T-helper 9 cell (primary cell): ENCODE measurements at places on chromosomes 13 and 19.

GRCh38 chr19:12788682-12789097 lies 2.6 kb upstream of the JUNB start:
- DNase-seq = peak; percentile 52

- no peak for DNase-seq
These were observed 553.6 kb upstream of the ATXN8OS start for GRCh38 chr13:69553976-69554375.

DNA sequence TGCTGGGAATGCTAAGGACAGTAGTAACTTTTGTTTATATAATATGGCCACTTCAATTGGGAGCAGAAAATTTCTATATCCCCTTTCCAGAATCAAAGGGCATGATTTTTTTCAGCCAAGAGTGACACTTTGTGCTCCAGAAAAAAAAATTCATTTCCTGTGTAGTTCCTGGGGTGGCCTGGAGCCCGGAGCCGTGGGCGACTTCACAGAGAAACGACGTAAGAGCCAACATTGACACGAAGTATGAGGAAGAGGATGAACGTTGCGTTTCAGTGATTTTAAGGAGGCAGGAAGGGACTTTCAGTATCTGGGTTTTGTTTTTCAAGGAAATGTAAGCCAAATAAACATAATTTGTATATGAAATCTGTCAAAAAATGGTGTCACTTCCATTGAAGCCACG lies 187.6 kb downstream of the STK24 start:
- no peak for DNase-seq

- no peak for DNase-seq
These were observed 344.0 kb downstream of the MTUS2 start for GRCh38 chr13:29164116-29164515.

GRCh38 chr13:97275776-97276501 lies 53.8 kb downstream of the MBNL2 start:
- no peak for DNase-seq

- DNase-seq = no peak
These were observed 334.4 kb downstream of the PCDH9 start for GRCh38 chr13:66895780-66896179.

- DNase-seq = no peak
These were observed 1.2 kb downstream of the EEF1AKMT1 start for GRCh38 chr13:20772401-20773131.

DNA sequence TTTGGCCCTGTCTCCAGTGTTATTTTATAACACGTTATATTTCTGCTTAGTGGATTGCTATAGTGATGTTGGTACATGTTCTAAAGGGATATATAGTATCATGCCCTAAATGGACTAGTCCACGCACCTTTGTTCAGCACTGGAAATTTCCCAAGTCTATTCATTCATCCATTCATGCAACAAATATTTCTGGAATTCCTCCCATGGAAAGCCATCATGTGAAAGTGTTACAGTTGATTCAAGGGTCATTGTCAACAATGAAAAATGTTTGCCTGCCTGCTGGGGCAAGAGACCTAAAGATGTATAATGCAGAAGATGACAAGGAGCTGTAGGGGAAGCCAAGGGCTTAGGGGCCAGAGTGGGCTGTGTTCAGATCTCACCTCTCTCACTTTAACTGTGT lies 10.8 kb upstream of the HSPH1 start:
- no peak for DNase-seq

GRCh38 chr13:108176685-108177274 lies 38.6 kb downstream of the LIG4 start:
- peak; percentile 59 for DNase-seq

DNA sequence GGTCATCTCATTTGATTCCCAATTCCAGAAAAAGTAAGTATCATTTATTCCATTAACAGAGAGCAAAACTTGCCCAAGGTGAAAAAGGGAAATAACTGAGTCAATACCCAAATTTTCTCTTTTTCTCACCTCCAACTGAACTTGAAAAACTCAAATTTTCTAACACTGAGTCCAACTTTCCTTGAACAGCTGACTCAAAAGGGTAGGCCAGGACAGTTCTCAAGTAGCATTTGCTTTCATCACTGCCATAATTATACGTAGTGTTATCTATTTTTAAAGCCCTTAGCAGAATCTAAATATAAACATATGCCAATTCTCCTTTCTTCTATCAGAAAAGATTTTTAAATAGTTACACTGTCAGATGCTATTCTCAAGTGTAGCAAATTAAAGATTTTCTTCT lies 3.5 kb downstream of the N4BP2L2 start:
- no peak for DNase-seq

- DNase-seq = no peak
These were observed 42.2 kb downstream of the DHRS12 start for GRCh38 chr13:51761643-51762350.

- no peak for DNase-seq
These were observed 1447.3 kb upstream of the MIR17HG start for GRCh38 chr13:89900104-89900765.

DNA sequence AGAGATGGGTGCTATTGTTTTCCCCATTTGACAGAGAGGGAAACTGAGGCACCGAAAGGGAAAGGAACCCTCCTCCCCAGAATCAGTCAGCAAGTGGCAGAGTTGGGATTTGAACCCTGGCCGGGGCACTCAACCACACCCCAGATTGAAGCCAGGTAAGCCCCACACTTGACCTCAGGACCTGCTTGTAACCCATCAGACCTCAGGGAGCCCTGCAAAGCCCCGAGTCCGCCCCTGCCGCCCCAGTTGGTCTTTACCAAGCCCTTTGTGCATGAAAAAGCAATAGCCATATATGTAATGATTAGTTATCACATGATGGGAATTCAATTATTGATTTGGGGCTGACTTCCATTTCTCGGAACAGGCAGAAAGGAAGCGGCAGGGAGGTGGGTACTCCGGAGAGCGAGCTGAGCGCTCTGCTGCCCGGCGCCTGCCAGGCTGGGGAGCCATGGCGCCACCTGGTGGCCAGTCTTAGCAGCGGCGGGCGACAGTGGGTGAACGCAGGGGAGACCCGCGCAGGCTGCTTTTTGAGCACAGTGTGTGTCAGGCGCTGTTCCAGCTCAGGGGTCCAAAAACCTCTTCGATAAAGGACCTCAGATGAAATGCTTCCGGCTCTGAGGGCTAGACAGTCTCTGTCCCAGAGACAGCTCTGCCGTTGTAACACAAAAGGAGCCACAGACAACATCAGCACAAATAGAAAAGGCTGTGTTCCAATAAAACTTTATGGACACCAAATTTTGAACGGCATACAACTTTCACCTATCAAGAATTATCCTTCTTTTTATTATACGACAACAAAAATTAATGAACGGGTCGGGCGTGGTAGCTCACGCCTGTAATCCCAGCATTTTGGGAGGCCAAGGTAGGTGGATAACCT lies 82.9 kb upstream of the CACNA1A start:
- DNase-seq = peak; percentile 78

DNA sequence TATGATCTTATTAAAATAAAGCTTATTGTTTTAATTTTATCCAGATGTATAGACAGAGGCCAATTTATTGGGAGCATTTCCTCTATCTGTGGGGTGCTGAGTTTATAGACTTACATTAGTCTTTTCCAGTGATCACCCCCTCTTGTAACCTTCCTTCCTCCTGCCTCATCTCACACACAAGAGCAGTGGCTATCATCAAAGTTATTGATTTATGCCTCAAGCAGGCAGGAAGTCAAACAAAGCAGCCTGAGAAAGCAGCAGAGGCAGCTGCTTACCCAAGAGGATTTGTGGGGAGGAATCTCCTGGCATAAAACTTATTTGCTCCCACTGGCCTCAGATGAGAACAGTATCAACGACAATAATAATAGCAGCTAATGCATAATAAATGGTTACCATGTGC lies 26.3 kb upstream of the DCLK1 start:
- DNase-seq = no peak

DNA sequence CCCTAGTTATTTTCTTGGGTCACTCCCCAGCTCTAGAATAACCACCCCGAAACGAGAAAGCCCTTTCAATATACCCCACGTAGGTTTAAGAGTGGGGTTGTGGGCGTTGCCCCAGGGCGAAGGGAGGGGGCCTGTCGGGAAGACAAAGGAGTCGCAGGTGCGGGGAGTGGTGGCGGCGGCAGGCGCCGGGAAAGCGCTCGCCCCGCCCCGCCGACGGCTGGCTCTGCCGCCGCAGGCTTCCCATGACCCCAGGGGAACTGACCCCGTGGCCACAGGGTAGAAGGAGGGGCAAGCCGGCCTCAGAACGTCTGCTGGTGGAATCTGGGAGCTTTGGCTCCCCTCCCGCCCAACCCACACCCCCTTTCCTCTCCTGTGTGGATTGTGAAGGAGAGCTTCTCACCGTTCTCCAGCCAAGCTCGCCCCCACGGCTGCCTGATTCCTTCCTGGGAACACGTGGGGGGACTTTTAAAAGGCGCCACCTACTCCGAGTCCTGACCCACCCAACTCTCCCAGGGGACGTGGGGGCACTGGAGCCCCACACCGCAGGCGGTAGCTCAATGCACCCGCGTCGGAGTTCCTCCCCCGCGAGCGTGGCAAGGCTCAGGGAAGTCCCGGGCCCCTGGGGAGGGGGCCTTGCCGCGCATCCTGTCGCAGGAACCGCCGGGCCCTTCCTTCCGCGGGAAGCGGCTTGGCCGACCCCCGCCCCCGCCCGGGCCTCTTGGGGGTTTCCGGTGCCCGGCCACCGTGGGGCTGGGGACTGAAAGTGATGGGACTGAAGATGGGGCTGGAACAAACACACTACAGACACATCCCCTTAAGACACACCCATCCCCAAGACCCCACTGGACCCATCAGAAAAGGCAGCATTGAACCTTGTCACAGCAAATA lies 5.5 kb downstream of the IER2 start:
- peak; percentile 71 for DNase-seq

GRCh38 chr19:14478113-14478545 lies 3.0 kb upstream of the PTGER1 start:
- DNase-seq = no peak

GRCh38 chr13:95671597-95671996 lies 5.3 kb upstream of the DNAJC3 start:
- no peak for DNase-seq

DNA sequence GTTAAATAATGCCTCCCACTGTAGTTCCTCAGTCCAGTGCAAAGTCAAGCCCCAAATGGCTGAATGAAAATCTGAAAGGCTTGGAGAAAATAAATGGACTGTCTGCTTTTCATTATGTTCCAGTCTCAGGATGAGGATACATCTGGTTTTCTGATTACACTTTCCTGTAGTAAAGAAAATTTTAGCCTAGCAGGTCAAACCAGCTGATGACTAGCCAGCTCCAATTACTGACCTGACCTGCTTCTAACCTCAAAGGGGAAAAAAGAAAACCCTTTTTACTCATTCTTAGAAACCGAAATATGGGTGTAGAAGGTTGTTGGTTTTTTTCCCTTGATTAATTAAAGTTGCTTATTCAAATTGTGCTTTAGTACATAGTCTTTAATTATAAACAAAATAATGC lies 418.4 kb downstream of the EFNB2 start:
- DNase-seq = no peak

DNA sequence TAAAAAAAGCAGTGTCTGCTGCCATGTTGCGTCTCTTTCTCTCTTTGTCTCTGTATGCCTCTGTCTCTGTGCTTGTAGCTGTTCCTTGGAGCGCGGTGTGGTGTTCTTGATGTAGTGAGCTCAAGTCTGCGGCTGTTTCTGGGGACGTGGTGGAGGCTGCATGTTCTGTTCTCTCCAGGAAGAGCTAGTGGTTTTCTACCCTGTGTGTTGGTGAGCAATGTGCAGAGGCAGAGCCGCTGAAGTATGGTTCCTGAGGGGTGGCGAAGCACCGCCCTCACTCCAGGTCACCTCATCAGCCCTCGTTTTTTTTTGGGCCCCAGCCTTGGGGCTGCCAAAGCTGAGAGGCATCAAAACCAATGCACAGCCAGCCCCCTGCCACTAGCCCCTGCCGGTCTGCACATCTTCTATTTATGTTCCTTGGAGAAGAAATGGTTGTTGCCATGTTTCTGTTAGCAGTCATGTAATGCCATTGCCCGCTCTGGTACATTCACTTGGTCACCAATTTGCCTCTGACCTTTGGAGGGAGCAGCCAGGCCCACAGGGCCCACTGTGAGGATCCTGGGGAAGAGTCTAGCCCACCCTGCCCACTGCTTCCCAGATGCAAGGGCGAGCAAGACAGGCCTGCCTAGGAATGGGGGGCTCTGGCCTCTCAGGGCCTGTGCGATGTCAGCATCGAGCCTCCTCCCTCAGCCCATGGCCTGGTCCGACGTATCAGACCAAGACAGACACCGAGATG lies 7.2 kb downstream of the HNRNPL start:
- peak; percentile 44 for DNase-seq

DNA sequence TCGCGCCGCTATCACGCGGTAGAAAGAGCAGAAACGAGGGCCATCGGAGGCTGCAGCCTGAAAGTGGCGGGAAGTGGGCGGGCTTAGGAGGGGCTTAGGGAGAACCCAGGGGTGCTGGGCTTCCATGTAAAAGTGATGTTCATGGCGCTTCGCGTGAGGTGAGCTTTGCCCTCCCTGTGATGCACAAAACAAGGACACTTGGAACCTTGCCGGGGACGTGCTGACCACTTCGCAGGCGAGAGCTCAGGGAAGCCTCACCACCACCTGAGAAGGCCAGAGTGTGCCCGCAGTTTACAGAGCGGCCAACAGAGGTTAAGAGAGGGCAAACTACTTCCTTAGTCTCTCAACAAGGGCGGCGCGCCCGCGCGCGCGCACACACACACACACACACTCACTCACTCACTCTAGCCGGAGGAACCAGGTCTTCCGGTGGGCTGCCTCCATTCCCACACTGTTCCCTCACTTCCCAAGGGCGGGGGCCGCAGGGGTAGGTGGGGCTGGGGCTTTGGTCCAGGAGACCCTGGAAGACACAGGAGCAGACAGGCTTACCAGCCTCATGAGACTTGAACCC lies 651 bp downstream of the GAPDHS start:
- no peak for DNase-seq

- no peak for DNase-seq
These were observed 41.5 kb upstream of the MEDAG start for GRCh38 chr13:30864433-30865122.

GRCh38 chr19:43526884-43527859 lies at the start of gene ETHE1:
ETHE1 (minus strand) TSS chr19:43527201; CDS start chr19:43527177, 24 bp downstream.
- peak; percentile 67 for DNase-seq

- DNase-seq = no peak
These were observed 8.7 kb upstream of the ATP12A start for GRCh38 chr13:24671386-24672113.

GRCh38 chr13:41956272-41956671 lies 4.6 kb downstream of the VWA8 start:
- DNase-seq = no peak
